ENCODE measurements at places on chromosomes 2 and 18. TPM values are rescaled to one million over a fixed set of nuclear protein-coding genes. Genes with fewer than 3 reads are reported as not detected.

Gene CRYGD
- not detected for total RNA-seq

Gene RGPD4
- not detected for total RNA-seq

Gene C2orf66
- total RNA-seq: 0.20 TPM

- no peak for DNase-seq
- no peak overlapping the region for H3K27ac ChIP-seq
- H3K4me1 ChIP-seq: no peaks in the 10 kb centered on the region
- H3K36me3 ChIP-seq: no peaks in the 10 kb centered on the region
- peaks cover 3% of the 10 kb centered on the region for H3K27me3 ChIP-seq
These were observed 68.4 kb upstream of the MSH2 start for GRCh38 chr2:47334356-47335136.

DNA sequence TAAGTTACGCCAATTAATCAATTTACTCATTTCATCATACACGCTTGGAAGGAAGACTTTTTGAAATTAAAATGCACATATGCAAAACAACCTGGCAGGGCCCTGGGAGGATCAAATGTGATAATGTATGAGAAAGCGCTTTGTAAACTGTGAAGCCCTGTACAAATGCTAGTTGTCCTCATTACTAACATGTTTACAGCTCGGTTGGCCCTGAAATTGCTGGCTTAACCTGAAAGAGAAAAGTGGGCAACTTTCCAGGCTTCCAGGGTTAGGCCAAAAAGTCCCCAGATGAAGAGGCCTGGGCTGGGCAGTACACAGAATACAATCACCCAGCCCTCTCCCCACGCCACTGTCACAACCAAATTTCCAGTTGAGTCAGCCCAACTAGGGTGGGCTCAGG, 60.2 kb downstream of the DNMT3A start:
- no peak overlapping the region for H3K27ac ChIP-seq
- no peak for DNase-seq
- H3K4me1 ChIP-seq: peaks cover 64% of the 10 kb centered on the region
- H3K4me3 ChIP-seq: no peak overlapping the region
- H3K27me3 ChIP-seq: no peaks in the 10 kb centered on the region
- H3K36me3 ChIP-seq: peaks cover 33% of the 10 kb centered on the region

DNA sequence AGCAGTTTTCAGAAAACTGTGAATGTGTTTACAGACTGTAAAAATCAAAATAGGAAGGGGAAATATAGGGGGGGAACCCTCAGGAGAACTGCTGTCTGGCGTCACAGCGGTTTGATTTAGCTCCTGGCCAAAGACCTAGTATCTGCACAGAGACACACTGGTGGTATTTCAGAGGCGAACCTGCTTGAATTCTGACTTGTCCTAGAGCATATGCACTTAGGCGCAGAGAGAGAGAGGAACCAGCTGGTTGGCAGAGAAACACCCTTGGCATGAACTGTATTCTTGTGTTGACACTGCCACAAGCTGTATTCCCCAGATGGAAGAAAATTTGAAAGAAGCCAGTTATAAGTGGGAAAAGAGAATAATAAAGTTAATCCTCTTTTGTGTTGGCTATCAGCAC, 506.5 kb upstream of the NRP2 start:
- H3K27ac ChIP-seq: no peak overlapping the region
- H3K36me3 ChIP-seq: no peaks in the 10 kb centered on the region
- no peaks in the 10 kb centered on the region for H3K27me3 ChIP-seq
- DNase-seq: no peak
- no peaks in the 10 kb centered on the region for H3K4me1 ChIP-seq

Data from activated CD4-positive, alpha-beta T cell treated with anti-CD3 and anti-CD28 coated beads, Interleukin-2, amount 10 ng/mL, durations not matched to agents 7 days and 5 days (primary cell).